M059J (cell line): ENCODE measurements at places on chromosomes 2 and 18.

DNA sequence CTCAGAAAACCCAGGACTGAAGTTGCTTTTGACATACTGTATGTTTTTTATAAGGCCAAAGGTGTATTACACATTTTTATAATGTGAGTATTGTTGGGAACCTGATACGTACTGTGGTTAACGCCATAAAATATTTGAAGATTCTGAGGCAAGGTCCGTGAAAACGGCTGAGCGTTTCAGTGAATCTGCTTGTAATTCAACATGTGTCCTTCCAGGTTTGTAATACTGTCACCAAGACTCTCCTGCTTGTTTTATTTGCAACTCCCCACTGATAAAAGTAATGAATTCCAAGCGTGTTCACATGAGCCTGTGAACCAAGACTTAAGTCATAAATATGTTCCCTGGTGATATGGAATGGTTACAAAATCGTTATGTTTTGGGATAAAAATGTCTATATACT, 23.9 kb upstream of the FRZB start:
- DNase-seq: no peak

GRCh38 chr2:236691799-236692167, 122.2 kb downstream of the ACKR3 start:
- DNase-seq: peak; percentile 26

DNA sequence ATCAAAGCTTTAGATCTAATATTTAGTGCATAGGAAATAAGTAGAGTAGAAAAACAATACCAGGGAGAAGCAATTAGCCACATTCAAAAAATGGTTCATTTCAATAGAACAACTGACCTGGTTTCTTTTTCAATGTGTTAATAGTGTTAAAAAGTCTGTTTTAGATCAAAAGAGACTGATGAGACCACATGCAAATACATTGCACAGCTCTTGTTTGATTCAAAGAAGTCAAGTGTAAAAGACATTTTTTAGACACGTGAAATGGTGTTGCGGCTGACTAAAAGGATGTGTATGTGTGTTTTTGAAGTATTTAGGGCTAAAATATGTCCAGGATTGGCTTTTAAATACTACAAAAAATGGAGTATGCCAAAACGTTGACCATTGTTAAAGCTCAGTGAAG, 1.2 kb upstream of the AOX1 start:
- DNase-seq: no peak

- DNase-seq: no peak
Observed at GRCh38 chr2:10165282-10165681, 42.7 kb downstream of the RRM2 start.
